ENCODE measurements at places on chromosomes 16 and 17.

- no peak for DNase-seq
Measured at GRCh38 chr16:19559242-19559910, 3.9 kb downstream of the VPS35L start.

DNA sequence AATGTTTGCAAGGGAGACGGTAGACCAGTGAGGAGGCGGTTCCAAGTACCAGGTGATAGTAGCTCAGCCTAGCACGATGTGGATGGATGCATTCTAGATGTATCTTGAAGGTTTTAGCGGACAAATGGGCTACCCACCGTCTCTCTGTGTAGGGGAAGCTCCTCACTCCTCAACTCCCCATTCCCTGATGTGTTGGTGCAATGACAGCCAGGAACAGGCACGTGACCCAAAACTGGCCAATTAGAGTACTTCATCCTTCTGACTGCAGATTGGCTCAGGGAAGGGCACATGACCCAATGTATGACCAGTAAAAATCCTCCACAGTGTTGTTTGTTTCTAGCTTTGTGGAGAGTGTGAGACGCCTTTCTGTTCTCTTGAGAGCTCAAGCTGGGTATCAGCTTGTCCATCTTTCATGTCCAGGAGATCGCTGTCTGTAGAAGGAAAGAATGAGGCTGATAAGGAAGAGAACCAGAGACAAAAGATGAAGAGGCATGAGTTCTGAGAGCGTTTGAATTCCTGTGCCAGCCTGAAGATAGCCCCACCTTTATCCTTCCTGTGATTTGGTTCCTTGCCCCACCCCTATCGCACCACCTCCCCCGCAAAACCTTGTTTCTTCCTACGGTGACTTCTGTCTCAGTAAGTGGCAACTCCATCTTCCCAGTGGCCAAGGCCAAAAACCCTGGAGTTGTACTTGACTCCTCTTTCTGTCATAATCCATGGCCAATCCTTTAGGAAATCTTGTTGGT is 2.3 kb upstream of the BORCS6 start:
- peak; percentile 8 for DNase-seq

DNA sequence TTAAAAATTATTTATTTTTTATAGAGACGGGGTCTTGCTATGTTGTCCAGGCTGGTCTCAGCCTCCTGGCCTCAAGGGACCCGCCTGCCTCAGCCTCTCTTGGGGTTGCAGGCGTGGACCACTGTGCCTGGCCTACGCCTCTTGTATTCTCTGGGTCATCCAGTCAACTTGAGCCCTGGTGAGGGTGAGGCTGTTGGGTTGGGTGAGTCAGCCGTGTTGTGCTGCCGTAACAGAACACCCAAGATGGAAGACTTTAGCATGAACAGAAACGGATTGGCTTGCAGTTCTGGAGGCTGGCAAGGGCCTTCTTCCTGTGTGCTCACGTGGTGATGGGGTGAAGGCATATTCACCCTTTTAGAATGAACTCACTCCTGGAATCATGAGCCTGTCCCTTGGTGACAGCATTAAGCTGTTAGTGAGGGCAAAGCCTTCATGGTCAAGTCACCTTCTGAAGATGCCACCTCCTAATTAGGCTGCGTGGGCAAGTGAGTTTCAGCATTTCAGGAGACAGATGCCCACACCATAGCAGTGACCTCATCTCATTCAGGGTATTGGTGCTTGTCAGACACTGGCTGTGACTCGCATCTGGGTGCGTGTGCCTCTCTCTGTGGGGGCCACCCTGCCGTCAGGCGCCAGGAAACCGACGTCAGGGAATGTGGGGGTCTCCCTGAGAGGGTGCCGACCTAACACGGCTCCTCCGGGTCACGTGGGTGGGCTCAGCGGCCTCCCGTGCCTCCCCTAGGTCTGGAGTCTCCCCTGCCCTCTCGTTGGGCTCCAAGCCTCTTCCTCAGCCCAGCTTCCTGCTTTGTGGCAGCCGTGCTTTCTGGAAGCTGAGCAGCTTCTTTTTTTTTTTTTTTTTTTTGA is 49.8 kb downstream of the WDR45B start:
- DNase-seq: no peak

DNA sequence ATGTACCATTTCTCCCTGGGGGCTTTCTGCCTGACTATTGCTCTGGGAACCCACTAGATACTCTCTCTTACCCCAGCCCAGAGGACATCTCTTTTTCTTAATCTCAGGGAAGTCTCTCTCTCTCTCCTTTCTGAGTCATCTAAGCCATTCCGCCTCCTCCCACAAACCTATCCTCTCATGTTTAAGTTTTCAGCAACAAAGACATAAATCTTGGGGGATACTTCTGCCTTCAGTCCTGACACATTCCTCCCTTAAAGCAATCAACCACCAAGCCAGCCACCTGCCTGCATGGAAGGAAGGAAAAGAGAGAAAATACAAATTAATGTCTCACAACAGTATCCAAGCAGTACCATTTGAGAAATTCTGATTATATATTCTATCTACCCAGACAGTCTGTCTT is 128.8 kb downstream of the HS3ST2 start:
- no peak for DNase-seq

DNA sequence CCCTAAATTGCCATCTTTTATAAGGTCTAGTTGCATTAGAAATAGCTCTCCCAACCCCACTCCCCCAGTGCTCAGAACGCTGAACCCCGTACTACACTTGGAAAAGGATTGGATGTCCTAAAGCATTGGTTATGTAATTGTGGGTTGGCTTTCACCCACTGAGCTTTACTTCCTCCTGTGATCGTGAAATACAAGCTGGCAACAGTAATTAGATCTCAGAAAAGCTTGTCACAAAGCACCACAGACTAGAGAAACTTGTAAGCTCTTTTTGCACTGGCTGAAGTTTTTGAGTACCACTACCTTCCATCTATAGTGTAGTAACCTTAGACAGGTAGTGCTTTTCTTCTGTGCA is 54.4 kb downstream of the SIAH1 start:
- no peak for DNase-seq

DNA sequence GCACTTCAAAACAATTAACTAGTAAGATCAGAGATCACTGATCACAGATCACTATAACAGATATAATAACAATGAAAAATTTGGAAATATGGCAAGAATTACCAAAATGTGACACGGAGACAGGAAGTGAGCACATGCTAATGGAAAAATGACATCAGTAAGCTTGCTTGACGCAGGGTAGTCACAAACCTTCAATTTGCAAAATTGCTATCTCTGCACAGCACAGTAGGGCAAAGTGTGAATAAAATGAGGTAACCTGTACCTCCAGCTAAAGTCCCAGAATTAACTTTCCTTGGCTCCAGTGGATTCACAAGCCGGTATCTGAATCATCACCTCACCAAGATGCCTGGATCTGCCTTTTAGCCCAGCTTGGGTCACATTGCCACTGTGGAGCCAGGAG is 4.2 kb upstream of the MMP2 start:
- no peak for DNase-seq

- DNase-seq: no peak
Measured at GRCh38 chr16:3864562-3864961, 16.0 kb downstream of the CREBBP start.

DNA sequence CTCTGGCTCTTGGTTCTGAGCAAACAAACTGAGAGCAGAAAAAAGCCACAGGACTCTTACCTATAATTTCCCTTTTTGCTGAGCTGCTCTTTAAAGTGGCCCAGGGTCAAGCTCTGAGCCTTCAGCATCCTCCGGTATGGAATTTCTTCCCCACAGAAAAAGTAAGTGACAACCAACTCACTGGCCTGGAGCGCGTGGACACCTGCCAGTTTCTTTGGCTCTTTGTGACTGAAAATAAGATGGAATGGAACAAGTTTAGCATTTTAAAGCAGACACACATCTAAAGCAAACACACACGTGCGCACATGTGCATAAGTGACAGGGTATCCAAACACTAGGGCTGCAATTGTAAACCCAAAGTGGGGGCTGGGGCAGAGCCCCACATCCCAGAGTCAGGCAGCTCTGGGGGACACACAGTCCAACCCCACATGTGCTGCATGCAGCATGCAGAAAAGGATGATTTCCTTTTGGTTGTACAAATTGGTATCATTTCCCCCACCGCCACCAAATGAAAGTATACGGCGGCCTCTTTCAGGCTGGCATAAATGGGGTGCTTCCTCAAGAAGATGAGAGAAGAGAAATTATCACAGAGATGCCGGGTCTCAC is 27.5 kb downstream of the AXIN2 start:
- no peak for DNase-seq

GRCh38 chr17:9258115-9259015 is 237.1 kb downstream of the NTN1 start:
- DNase-seq: no peak

DNA sequence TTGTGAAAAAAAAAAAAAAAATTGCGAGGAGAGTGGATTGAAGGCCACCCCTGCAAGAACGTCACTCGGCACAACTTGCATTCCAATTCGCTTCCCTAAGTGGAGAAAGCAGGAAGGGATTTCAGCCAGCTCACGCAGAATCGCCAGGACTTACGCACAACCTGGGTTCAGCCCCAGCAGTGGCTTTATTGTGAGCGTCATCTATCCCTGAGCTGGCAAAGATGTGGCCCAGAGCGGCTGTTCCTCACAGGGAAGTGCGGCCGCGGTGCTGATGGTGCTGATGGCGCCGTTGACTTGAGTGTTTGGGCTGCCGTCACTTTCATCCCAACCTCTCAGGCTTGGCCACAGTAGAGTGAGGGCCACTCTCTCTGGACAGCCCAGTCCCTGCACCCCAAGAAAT is 197.6 kb downstream of the NTN1 start:
- DNase-seq: no peak

DNA sequence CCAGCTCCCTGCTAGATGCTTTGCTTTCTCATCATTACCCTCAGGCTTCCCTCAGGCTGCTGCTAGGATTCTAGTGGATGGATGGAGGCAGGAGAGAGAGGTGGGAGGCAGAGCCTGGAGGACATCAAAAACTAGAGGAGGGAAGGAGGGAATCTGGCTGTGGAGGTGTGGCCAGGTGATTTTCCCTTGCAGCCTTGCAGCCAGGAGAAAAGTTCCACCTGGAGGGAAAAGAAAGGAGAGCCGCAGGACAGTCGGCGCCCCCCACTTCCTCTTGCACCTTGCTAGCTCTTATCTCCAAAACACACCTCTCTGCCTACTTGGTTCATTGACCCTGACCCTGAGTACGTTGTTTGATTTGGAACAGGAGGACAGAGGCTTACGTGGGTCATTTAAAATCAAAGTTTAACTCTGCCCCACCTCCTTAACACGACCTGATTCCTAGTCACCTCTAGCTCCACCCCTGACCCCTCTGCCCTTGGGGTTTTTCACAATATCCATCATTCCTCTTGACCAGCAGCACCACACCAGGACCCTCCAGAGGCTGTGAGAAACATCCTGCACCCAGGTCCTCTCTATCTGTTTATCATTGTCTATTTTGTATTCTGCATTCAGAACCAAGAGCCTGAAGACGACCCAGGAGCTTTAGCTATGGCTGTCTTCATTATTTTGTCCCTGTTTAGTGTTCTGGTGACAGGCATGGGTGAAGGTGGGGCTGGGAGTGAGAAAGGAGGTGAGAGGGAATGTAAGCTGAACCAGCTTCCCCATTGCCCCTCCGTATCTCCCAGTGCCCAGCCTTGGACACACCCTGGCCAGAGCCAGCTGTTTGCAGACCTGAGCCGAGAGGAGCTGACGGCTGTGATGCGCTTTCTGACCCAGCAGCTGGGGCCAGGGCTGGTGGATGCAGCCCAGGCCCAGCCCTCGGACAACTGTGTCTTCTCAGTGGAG is 15.9 kb downstream of the AOC3 start:
- no peak for DNase-seq

DNA sequence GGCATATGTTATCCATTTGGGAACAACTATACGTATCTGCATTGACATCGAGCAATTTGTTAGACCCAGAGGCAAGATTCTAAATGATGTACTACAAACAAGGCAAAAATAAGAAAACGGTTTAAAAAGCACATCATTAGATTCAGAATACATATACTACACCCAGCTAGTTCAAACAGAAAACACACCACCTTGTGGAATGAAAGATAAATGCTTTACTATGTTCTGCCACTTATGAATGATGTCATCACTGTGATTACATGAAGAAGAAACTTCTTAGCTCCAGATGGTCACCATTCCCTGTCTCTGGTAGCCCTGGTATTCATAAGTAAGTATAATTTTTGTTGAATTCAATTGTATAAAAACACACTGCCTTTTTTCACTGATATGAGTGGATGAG is 7.8 kb downstream of the NACA2 start:
- no peak for DNase-seq

GRCh38 chr17:41835214-41835799 is 725 bp downstream of the NT5C3B start:
- no peak for DNase-seq

DNA sequence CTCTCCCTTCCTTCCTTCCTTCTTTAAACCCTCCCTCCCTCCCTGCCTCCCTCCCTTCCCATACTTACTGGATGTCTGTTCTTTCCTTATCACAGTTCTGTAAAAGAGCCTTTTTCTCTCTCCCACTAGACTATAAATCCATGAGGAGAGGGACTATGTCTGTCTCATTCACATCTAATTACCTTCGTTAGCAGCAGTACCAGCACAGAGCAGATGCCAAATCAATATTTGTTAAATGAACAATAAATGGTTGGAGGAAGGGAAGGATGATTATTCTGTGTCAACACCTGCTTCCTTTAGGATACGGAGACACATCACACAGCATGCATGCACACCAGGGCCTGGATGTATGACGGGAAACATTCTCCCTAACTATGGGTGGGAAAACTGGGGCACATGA is 94.2 kb downstream of the DNAH3 start:
- no peak for DNase-seq

DNA sequence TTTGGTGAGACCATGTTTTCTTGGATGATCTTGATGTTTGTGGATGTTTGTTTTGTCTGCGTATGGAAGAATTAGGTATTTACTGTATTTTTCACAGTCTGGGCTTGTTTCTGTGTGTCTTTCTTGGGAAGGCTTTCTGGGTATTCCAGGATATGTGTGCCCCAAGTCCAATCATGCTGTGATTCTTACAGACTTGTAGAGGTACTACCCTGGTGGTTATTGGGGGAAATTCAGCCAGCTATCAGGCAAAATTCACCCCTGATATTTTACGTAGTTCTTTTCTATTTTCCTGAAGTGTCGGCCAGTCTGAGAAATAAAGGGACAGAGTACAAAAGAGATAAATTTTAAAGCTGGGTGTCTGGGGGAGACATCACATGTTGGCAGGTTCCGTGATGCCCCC is 33.4 kb upstream of the ARL4D start:
- no peak for DNase-seq
